ENCODE measurements at places on chromosomes 4 and X.

GRCh38 chr4:176533159-176533558, 213.4 kb downstream of the SPCS3 start:
- DNase-seq = no peak

- DNase-seq = no peak
Measured at GRCh38 chr4:165079476-165079875, 25.8 kb downstream of the TRIM75 start.

- DNase-seq = no peak
Measured at GRCh38 chrX:34900691-34901090, 41.9 kb upstream of the FAM47B start.

DNA sequence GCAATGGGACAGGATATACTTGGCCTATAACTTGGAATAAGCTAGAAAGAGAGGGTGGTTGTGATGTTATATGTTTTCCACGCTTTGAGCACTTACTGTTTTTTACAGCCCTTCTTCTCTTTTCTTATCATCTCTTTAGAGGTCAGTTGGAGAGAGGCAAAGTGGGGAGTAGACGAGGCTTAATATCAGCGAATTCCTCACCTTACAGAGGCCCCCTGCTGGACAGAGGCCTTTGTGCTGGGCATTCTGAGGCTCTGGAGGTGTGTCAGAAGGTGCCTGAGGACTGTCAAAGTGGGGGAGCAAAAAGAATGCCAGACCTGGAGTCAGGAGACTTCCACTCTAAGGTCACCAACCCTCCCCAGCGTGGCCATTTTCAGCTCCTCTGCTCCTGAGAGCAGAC, 42.5 kb downstream of the MAMLD1 start:
- no peak for DNase-seq

DNA sequence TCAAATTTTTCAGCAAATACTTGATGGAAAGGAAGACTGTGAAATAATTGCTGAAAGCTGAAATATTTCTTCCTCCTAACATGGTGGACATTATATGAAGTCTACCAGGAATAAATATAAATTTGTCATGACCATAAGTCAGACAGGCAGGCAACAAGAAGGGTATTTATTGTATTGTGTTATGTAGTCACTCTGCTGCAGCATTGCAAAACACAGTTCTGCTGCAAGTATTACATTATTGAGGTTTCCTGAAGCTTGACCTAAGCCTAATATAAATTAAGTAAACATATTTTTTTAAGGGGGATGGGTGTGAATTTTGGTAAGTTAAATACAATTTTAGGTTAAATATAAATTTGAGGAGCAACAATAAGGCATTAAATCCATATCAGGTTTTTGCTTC, 60.2 kb upstream of the MAOA start:
- no peak for DNase-seq

DNA sequence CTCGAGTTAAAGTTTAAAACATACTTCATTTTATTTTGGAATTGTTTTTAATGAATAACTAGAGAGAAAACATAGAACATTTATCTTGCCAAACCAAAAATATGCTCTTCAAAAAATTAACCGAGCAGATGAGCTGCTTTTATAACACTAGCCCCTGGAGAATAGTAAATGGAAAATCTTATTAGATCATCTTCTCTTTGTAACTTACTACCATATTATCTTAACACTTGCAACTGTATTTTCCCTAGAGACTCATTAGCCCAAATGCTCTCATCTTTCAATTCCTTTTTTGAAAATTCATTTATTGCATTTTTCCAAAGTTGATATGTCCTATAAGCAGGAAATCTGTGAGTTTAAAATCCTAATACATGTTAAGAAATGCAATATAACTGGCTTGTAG, 143.3 kb downstream of the CAMK2D start:
- no peak for DNase-seq

- no peak for DNase-seq
Measured at GRCh38 chr4:37650481-37650880, 35.7 kb downstream of the RELL1 start.

DNA sequence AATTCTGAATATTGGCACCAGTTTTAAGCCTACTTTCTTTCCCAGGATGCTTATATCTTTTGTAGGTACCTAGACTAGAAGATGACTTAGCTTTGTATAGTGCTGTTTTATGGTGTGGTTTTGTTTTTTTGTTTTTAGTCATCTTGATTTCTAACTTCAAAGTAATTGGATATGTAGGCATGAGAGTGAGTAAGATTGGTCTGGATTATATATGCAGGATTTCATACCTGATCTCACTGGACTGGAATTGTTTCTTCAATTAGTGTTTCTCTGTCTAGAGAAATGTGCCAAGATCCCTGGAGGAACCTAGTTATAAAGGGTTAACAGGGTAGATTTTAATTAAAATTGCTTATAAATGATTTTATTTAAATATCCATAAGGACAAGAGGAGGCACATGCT, 23.1 kb downstream of the NAP1L5 start:
- no peak for DNase-seq

- DNase-seq = no peak
Measured at GRCh38 chr4:162015090-162015489, 148.7 kb downstream of the FSTL5 start.

DNA sequence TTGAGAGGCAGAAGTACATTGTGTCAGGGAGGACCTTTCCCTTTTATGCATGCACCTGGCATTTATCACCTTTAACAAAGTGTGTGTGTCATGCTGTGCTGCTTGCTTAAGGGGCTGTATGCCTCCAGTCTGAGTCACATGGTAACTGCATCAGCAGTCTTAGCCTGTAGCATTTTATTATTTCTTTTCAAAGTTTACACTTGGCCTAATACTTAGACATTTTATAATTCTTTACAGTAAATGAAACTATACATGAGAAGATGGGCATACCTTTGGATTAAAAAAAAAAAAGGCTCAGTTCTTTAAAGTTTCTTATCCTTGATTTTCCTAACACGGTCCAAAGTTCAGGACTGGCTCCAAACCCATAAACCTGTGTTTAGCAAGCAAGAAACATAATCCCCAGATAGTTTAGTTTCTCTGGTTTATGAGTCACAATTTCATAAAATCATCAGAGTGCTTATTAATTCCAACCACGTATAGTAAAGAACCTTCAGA, 14.6 kb downstream of the NPNT start:
- DNase-seq = no peak

DNA sequence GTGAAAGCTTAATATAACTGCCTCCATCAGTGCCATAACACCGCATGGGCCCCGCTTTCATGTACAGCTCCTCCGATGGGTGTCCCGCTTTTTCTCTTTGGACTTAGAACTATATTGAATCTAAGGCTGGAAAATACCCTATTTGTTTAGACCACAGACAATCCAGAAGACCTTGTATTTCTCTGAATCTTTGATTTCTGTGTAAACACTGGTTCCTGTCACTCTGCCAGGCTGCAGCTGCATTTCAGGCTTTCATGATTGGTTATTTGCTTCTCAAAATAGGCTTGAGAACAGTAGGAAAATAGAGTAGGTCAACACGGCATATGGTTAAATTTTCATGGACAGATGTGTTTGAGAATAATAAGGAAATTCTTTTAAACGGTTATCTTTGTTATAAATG, 80.0 kb downstream of the NWD2 start:
- peak; percentile 1 for DNase-seq

GRCh38 chr4:7411896-7412553, 22.7 kb downstream of the PSAPL1 start:
- no peak for DNase-seq

DNA sequence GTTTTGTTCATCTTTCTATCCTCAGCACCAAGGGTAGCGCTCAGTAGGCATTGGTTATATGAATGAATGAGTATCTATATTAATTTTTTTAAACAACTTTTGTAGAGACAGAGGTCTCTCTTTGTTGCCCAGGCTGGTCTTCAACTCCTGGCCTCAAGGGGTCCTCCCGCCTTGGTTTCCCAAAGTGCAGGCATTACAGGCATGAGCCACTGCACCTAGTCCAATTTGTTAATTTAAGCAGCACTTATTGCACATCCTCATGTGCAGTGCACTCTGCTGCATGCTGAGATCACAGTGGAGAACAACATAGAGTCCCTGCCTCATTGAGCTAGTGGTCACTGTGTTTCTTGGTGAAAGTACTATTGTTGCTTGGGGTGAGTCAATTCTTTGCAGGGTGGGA, 94.4 kb downstream of the NHSL2 start:
- no peak for DNase-seq

- no peak for DNase-seq
Measured at GRCh38 chr4:53863736-53864365, 200.6 kb downstream of the CHIC2 start.

GRCh38 chr4:14169460-14169859, 541.9 kb upstream of the BOD1L1 start:
- no peak for DNase-seq

- no peak for DNase-seq
Measured at GRCh38 chr4:83114576-83114975, at the start of gene PLAC8. Gene PLAC8 (minus strand): TSS chr4:83114729. CDS start chr4:83107921, 6,808 bp downstream.

GRCh38 chr4:3658530-3658913, 107.7 kb upstream of the ADRA2C start:
- DNase-seq = no peak

GRCh38 chrX:132433001-132433400, 55.8 kb downstream of the MBNL3 start:
- no peak for DNase-seq

DNA sequence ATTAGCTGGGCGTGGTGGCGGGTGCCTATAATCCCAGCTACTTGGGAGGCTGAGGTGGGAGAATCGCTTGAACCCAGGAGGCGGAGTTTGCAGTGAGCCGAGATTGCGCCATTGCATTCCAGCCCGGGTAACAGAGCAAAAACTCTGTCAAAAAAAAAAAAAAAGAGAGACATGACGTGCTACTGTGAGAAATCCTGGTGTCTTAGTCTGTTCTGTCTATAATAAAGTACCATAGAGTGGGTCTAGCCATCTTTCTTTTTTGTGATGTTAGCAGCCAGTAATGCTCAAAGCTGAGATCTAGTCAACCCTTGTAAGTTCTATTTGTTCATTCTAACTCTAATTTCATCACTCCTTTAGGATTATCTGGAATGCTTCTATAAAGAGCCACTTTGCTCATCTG, 38.9 kb downstream of the CLDN34 start:
- DNase-seq = no peak

GRCh38 chrX:47802589-47802988, 34.1 kb upstream of the ZNF81 start:
- DNase-seq = no peak

- no peak for DNase-seq
Measured at GRCh38 chr4:13151194-13151593, 332.9 kb downstream of the RAB28 start.

DNA sequence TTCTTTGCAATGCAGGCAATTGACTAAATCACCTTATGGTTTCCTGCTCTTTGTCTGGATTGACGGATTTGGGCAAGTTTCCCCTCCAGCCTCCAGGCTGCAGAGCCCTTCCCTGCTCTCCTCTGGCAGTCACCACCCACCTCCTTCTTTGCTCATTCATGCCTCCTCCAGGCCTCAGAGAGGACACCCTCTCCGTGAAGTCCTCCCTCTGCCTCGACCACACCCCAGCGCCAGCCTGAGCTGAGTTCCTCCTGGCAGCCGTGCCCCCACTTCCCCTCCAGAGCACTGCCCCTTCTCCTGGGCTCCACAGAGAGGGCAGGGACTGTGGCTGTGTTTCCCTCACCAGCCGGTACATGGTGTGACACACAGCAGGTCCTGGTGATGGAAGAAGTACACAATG, 53.7 kb downstream of the DCTD start:
- no peak for DNase-seq

DNA sequence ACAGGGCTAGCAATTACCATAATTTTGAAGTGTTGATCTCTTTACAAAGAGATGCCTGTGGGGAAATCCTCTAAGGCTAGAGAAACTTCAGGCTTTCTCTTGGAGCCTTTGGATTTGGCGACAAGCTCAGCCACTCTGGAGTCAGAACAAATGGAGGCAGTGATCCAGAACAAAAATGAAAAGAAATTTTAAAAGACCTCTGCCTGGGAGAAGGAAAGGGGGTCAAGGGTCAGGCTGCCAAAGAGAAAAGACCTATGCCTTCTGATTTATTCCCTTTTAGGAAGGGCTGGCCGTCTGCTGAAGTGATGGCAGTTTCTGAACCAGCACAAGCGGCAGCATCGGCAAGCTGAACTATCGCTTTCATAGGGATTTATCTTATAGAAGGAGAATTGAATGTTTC, 140.8 kb upstream of the SFRP2 start:
- no peak for DNase-seq

DNA sequence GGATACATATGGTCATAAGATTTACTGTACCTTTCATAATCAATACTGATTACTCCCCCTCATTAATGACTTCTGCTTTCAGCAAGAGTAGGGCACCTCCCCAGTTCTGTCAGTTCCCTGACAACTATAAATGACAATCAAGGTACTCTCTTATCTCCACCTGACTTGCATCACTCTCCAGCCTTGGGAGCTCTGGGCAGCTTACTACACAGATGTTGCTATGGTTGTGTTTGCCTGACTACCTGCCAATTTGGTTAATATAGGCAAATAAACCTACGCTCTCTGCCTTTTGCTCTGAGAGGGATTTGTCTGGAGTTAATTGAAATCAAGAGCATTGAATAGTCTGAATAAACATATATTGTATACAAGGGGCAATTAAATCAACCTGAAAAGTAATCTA, 22.8 kb upstream of the MAP7D3 start:
- no peak for DNase-seq

- no peak for DNase-seq
Measured at GRCh38 chrX:78066110-78066509, 37.9 kb upstream of the PGK1 start.

DNA sequence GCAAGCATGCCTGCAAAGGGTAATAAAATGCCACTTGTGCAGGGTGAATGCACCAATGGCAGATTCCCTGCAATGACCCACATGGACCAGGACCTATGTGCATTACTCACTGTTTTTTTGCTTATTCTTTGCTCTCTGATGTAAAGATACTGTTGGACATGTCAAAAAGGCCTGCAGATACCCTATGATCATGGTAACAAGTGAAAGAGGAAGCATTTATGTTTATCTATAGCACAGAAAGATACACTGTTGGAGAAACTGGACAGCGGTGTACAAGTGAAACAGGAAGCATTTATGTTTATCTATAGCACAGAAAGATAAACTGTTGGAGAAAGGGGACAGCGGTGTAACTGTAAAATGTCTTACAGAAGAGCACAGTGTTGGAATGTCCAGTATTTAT, 127.5 kb downstream of the PAPSS1 start:
- DNase-seq = no peak

GRCh38 chr4:185358514-185358913, 37.2 kb downstream of the LRP2BP start:
- no peak for DNase-seq

DNA sequence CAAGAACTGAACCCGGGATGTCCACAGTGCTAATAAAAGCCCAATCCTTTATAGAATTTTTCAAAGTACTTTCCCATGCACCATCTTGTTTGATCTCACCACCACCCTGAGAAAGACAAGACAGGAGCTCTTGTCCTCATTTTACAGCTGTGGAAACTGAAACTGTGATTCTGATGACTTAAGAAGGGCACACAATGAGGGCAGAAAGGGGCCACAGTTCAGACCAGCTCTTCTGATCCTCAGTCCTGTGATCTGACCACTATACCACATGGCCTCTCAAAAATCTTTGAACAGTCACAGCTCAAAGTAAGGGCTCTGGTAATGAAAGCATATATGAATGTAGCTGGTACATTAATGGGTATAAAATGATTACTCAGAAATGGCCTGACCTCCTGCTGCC, 127.3 kb upstream of the CPEB2 start:
- DNase-seq = no peak

- DNase-seq = no peak
Measured at GRCh38 chrX:23403849-23404248, 69.2 kb downstream of the PTCHD1 start.

GRCh38 chr4:153008578-153009199, 72.6 kb downstream of the FHDC1 start:
- no peak for DNase-seq

GRCh38 chr4:111113591-111113990, 490.7 kb upstream of the PITX2 start:
- no peak for DNase-seq

Measured in caudate nucleus (tissue), 63 donors.